Stimulated activated CD4-positive, alpha-beta T cell treated with anti-CD3 and anti-CD28 coated beads, Interleukin-15, amount 100 ng/mL, for 48 hours (primary cell): ENCODE measurements at places on chromosomes 6 and 20.

- no peak for DNase-seq
These were observed 234.9 kb downstream of the BCKDHB start for GRCh38 chr6:80341330-80341729.

DNA sequence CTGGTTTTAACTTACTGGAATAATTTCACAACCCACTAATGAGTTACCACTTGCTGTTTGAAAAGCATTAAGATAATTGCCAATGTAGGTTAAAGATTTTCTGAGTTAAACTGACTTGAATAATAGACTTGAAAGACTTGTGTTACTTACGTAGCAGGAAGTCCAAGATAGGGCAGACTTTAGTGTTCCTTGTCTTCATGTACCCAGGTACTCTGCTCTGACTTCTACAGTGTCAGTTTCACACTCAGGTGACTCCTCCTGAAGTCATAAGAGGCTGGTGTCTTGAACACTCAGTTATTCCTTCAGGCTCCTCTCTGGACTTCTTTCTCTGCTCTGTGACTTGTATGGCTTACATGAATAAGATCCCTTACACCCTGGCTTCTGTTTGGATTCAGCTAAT lies 76.3 kb upstream of the SGK1 start:
- no peak for DNase-seq

DNA sequence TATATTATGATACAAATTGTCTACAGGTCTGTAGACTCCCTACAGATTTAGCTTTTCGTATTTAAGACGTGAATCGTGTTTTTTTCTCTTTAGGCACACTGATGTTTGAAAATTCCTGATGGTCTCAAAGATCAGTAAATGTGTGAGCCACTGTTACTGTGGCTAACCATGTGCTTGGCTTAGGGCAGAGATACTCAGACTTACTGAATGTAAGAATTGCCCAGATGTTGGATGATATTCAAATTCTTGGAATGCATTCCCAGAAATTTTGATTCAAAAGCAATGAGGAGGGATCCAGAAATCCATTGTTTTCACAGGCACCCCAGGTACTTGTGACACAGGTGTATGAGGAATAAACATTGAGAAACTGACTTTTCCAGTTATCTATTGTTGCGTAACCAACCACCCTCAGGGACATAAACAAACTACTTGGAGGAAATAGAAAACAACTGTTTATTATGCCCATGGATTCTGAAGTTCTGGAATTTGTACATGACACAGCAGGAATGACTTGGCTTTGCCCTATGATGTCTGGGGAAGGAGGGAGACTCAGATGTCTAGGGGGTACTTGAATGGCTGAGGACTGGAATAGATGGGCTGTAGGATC lies 339.6 kb upstream of the CITED2 start:
- DNase-seq: no peak

- no peak for DNase-seq
These were observed 83.3 kb downstream of the SOD2 start for GRCh38 chr6:159609652-159610178.

GRCh38 chr20:19974630-19975435 lies 42.3 kb upstream of the NAA20 start:
- no peak for DNase-seq

DNA sequence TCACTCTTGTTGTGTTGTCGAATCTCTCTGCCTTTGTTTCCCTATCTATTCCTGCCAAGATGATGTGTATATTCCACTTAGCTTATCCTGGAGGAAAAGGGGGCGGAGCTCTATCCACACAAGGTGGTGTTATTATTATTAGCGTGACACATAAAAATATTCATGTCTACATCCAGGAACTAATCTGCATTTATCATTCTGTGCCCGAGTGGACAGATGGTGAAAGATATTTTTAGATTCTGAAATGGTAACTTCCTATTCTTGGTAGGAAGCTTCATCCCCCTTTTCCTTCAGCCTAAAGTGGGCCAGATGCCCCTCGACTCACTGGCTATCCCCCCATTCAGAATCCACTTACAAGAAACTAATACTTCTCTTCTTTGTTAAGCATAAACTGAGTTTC lies 2.0 kb downstream of the XKR7 start:
- no peak for DNase-seq

- no peak for DNase-seq
These were observed 54.4 kb downstream of the TOX2 start for GRCh38 chr20:43969028-43969447.

- peak; percentile 6 for DNase-seq
These were observed 117.0 kb downstream of the ERMARD start for GRCh38 chr6:169868458-169868857.

GRCh38 chr6:84417260-84417659 lies 189.8 kb upstream of the CEP162 start:
- DNase-seq: no peak

DNA sequence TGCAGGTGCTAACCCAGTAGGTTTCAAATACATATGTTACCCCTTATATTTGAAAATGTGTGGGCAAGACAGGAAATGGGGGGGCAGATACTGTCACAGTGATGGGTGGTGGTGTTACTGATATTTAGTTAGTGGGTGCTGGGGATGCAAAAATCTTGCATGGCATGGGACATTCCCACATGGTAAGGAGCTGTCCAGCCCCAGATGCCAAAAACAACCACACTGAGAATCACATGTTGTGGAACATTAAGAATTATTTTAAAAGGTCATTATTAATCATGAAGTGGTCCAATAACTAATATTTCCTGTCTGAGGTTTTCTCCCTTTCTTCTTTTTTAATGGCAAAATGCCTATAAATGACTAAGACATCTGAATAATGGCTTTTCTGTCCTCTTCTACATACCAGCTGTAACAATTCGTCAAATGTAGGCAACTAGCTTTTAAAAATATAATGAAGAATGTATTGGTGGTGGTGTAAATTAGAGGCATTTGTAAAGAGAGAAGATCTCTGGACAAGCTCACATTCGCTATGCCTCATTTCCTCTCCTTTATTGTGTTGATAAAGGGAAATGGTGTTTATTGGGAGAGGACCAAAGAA lies 57.3 kb upstream of the SLC35B3 start:
- no peak for DNase-seq

DNA sequence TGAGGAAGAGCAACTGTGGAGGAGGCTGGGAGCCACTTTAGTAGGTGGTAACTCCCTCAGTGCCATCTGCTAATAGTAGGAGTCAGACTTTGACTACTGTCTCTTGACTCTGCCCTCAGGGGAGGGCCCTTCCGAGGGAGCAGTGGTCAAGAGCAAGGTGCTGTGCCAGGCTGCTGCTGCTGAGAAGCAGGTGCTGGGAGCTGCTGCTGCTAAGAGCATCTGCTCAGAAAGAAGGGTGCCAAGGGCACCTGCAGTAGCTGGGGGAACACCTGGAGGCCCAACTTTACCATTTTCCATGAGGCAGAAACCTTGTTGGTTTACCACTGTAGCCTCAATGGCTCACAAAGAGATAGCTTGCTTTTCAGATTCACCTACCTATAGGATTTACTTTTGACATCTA lies 18.5 kb downstream of the GGTLC1 start:
- DNase-seq: no peak

GRCh38 chr6:79702691-79703090 lies 71.6 kb downstream of the SH3BGRL2 start:
- DNase-seq: peak; percentile 4

GRCh38 chr6:42045538-42046460 lies 4.5 kb upstream of the TAF8 start:
- DNase-seq: no peak

GRCh38 chr20:25196786-25197120 lies 1.2 kb downstream of the ENTPD6 start:
- DNase-seq: no peak

- DNase-seq: no peak
These were observed 192.3 kb downstream of the UTRN start for GRCh38 chr6:144477396-144477795.

DNA sequence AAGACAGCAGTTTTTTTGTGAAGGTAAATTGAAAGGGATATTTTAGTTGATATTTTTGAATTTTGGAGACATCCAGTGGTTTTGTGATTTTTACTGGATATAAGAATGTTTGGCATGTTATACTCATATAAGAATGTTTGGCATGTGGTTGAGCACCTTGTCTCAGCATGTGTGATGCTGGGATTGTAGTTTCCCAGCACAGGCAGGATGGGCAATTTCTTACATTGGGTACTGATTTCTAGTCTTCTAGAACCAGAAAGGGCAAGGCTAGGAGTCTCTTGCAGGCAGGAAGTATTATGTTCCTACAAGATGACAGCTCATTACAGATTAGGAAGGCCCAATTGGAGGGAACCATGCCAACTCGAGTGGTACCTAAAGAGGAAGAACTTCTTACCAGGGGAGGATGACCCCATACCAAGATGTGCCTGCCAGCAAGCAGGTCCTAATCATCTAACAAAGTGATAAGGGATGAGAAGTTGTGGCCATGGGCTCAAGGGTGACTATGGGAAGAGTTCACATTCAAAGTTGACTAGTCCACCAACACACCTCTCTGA lies 377.8 kb downstream of the UTRN start:
- no peak for DNase-seq

GRCh38 chr6:10409233-10409721 lies 5.6 kb downstream of the TFAP2A start:
- DNase-seq: no peak

- no peak for DNase-seq
These were observed 273.0 kb upstream of the TAB2 start for GRCh38 chr6:149044528-149044927.

- DNase-seq: no peak
These were observed 27.6 kb downstream of the TINAG start for GRCh38 chr6:54335871-54336270.

GRCh38 chr6:79377047-79377446 lies 142.6 kb upstream of the HMGN3 start:
- no peak for DNase-seq

GRCh38 chr20:33209789-33210188 lies 7.4 kb upstream of the BPIFA3 start:
- DNase-seq: peak; percentile 27

DNA sequence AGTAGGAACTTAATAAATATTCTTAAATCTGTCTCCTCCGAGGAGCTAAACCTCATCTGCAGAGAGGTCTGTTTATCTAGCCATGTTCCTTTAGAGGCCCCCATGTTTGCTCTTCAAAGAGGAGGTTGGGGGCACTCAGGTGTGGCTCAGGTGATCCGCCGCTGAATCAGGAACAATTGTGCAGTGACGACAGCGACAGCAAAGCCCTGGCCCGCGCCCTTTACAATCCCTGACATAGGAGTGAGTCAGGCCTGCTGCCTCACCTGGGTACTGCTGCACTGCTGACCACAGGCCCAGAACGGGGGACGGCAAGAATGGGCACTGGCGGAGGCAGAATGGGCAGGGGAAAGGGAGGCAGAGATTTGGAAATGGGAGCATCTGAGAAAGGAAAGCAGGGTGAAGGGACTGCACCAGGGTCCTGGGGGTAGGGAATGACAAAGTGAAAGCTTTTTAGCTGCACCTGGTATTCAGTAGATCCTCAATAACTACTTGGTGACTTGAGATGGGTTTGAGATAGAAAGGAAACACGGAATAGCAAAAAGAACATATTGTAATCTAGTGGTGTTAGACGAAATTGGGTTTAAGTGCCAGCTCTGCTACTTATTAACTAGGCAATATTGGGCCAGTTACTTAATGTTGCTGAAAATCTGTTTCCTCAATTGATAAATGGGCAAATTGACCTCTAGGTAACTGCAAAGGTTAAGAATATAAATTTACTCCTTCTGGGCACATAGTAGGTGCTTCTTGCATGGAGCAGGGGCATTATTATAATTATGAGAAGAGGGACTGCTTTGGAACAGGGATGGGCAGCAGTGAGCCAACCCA lies 5.4 kb upstream of the IER3 start:
- no peak for DNase-seq

- DNase-seq: no peak
These were observed 233.0 kb upstream of the CEP162 start for GRCh38 chr6:84460491-84460890.

GRCh38 chr6:104940893-104941728 lies 15.8 kb upstream of the LIN28B start:
- DNase-seq: no peak

- DNase-seq: no peak
These were observed 11.1 kb upstream of the NOTCH4 start for GRCh38 chr6:32234934-32235333.

GRCh38 chr6:49639177-49639817 lies 2.7 kb upstream of the RHAG start:
- no peak for DNase-seq

GRCh38 chr6:108598305-108598863 lies 37.7 kb downstream of the FOXO3 start:
- no peak for DNase-seq

GRCh38 chr6:156807028-156807427 lies 29.9 kb downstream of the ARID1B start:
- no peak for DNase-seq

GRCh38 chr6:160534050-160534696 lies 129.9 kb downstream of the LPA start:
- DNase-seq: peak; percentile 36

DNA sequence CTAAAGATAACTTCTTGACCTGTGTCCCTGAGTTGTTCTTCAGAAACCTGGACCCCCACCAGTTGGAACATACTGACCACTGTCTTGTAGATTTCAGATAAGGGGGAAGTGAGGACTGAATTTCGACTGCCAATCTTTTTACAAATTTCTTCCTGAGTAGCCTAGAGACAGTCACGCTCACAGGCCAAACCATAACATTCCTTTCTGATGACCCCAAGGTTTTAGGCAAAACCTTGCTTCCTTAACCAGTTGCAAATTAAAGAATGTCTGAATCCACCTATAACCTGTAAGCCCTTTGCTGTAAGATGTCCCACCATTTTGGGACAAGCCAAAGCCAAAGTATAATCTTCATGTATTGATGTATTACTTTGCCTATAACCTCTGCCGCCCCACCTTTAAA lies 306.9 kb downstream of the LRFN2 start:
- DNase-seq: no peak

GRCh38 chr20:62590309-62591121 lies 51.8 kb upstream of the SLCO4A1 start:
- no peak for DNase-seq

- no peak for DNase-seq
These were observed 22.6 kb upstream of the CCR6 start for GRCh38 chr6:167100241-167100674.

- no peak for DNase-seq
These were observed 173.5 kb downstream of the SLC35F1 start for GRCh38 chr6:118080547-118080946.

- DNase-seq: no peak
These were observed 88.2 kb upstream of the FAM83B start for GRCh38 chr6:54758340-54758739.

- DNase-seq: no peak
These were observed 6.8 kb downstream of the FOXF2 start for GRCh38 chr6:1395941-1396908.

- no peak for DNase-seq
These were observed 139.1 kb downstream of the CDH26 start for GRCh38 chr20:60097285-60097684.
